Upper lobe of right lung (tissue), 1 donor: ENCODE measurements at places on chromosomes 2 and 18. TPM values are rescaled to one million over a fixed set of nuclear protein-coding genes. Genes with fewer than 3 reads are reported as not detected.
A peak's percentile ranks its signal among the peaks of the same experiment; 100 is the strongest.

DNA sequence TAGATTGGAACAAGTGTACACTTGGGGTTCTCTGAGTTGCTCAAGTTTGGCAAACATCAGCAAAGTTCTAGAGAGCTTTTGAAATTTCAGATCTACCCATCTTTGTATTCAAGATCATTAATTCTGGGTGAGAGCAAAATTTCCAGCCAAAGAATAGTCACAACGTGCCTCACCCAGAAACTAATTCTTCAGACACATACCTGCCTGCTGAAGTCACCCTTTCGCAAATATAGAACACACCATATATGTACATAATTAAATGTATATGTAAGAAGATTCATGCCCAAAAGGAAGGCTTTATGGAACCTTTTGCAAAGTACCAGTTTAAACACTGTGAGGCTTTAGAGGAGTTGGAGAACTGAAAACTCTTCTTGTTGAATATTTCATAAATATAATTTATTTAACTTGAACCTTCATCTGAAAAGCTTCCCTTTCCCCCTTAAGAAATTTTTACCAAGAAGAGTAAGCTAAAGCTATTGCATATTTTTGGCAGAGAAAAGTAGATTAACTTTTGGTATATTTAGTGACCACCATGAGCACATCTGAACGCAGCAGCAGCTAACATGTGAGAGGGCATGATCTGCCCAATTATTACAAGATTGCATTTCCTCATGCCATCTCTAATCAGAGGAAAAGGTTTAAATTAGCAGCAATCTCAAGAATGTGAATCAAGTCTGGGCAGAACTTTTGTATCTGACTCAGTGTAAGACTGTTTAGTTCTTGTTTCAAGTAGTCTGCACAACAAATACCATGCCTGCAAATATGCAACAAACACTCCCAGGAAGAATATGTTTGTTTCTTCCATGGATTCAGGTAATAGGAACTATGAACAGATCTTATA is 8.2 kb downstream of the RND3 start:
- no peak for DNase-seq

DNA sequence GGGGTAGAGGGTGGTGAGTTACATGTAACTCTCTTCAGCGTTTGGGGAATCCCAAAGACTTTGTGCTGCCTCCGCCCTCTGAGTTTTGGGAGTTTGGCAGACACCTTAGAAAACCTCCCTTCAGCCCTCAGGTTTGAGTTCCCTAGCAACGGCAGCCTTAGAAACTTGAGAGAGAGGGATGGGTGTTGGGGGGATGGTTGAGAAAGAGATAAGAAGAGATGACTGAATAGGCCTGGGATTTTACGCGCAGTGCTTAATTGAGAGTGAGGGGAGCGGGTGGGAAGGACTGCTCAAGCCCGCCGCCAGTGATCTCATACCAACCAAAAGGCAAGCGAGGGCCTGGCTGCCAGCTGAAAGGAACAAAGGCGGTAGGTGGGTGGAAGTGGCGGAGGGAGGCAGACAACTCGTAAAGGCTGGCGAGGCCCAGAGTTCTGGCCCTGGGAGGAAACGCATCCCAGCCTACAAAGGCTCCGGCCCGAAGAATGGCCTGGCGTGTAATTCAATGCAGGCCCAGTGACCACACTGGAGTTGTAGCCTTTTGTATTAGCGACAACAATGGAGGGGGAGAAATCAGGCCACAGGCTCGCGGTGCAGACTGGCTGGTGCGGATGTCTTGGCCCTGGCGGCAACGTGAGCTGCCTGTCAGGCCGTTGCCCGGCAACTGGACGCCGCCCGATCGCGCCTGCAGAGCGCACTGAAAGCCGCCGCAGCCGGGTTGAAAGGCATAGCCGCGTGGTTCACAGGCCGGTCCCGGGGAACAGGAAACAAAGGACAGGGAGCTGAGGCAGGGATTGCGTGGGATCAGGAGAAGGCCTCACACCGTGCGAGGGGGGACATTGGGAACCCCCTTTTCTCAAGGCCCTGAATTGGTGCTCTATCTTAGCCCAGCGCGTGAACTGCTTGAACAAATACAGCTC is 39.9 kb upstream of the DARS1 start:
- DNase-seq = peak; percentile 85

- DNase-seq = no peak
These were observed 94.7 kb upstream of the CDC42EP3 start for GRCh38 chr2:37766106-37766505.

The CNNM3 gene
- total RNA-seq = 34.1 TPM

DNA sequence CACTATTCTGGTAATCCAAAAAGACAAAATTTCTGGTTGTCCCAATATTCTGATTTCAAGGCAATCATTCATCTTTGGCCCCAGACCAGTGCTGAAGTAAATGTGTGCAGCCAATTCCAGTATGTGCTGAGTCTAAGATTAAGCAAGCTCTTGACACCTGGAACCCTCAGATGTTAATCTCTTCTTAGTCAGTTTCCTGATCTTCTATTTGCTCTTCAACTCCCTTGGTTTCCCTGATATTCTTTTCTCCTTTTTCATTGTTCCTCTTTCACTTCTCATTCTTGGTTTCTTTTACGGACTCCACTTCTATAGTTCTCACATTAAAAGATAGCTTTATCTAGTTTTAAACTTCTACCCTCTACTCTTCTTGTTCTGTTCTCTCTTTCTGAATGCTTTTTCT is 445.7 kb upstream of the FANCL start:
- no peak for DNase-seq

DNA sequence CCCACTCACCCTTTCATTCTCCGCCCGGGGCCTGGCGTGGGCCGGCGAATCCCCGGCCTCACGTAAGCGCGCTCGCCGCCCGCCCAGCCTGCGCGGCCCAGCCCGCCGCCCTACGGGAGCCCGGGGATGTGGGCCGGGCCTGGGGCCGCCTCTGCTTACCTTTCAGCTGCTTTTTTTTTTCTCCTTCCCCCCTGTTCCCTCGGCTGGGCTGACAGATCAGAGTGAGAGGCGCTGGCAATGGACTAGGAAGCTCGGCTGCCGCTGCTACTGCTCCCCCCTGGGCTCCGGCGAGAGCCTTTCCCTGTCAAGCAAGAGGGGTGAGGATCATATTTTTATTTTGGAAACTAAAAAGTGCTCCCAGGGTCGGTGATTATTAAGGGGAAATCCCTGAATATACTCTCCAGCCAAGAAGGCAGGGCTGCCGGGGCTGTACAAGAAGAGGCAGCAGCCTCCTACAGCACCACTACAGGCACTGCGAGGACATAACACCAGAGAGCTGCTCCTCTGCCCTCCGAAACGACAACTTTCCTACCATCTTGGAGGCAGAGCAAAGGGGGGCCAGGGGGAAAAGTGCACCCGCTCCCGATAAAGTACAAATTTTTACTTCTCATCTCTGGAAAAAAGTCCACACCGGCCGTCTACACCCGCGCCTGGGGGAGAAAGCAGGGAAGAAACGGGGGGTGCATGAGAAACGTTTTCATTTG is at the start of gene INO80D:
INO80D (minus strand) TSS at position 433 of the 704 bp plus-strand sequence. CDS start 23,158 bp downstream, outside the sequence.
- DNase-seq = peak; percentile 86

DNA sequence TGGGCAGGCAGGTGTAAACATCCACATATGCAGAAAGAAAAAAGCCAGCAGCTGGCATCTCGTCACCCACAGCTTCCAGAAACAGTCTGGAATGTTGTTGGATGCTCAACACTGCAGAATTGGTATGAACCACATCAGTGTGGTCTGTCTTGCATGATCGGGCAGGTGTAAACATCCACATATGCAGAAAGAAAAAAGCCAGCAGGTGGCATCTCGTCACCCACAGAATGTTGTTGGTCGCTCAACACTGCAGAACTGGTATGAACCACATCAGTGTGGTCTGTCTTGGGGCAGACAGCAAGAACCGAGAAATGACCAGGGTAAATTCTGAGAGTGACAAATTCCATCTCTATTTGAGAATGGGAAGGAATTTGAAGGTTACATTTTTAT is 39.6 kb downstream of the DOCK10 start:
- no peak for DNase-seq

The GBX2 gene
- total RNA-seq = not detected
